ENCODE measurements at places on chromosomes 3 and 15. TPM values are rescaled to one million over a fixed set of nuclear protein-coding genes. Genes with fewer than 3 reads are reported as not detected.

The DNAH12 gene
- polyA plus RNA-seq = not detected

The KNG1 gene
- polyA plus RNA-seq = not detected

The PAK6 gene
- not detected for polyA plus RNA-seq

The THSD4 gene
- not detected for polyA plus RNA-seq

The ENTPD3 gene
- polyA plus RNA-seq = not detected

The SCG3 gene
- not detected for polyA plus RNA-seq

The ZMYND10 gene
- polyA plus RNA-seq = not detected

The CHST13 gene
- 0.16 TPM for polyA plus RNA-seq

The SLC22A13 gene
- polyA plus RNA-seq = 0.29 TPM

The CKMT1B gene
- not detected for polyA plus RNA-seq

The CD86 gene
- polyA plus RNA-seq = 61.4 TPM

The OCA2 gene
- polyA plus RNA-seq = not detected

The IL17RD gene
- polyA plus RNA-seq = not detected

The LRRC31 gene
- not detected for polyA plus RNA-seq

The MINAR1 gene
- polyA plus RNA-seq = not detected

The DUOX1 gene
- polyA plus RNA-seq = 0.92 TPM
